ENCODE measurements at places on chromosomes 13 and 19.

DNA sequence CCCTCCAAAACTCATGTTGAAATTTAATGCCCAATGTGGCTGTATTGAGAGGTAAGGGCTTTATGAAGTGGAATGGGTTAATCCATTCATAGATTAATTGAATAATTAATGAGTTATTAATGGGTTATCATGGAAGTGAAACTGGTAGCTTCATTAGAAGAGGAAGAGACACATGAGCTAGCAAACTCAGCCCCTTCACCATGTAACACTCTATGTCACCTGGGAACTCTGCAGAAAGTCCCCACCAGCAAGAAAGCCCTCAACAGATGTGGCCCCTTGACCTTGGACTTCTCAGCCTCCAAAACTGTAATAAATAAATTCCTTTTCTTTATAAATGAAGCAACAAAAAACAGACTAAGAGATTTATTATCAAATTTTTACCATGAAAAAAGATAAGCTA, 223.5 kb downstream of the KLF12 start:
- no peak for DNase-seq

DNA sequence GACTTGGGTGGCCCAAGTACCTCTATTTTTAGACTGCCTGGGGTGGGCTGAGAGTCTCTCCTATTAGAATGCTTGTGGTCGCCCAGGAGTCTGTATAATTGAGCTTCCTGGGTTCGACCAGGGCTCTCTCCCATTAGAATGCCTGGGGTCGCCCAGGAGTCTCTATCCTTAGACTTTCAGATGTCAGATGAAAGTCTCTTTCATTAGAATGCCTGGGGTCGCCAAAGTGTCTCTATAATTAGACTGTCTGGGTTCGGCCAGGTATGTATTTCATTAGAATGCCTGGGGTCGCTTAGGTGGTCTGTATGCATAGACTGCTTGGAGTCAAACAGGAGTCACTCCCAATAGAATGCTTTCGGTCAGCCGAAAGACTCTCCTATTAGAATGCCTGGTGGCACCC, 1471.7 kb downstream of the UQCRFS1 start:
- no peak for DNase-seq

DNA sequence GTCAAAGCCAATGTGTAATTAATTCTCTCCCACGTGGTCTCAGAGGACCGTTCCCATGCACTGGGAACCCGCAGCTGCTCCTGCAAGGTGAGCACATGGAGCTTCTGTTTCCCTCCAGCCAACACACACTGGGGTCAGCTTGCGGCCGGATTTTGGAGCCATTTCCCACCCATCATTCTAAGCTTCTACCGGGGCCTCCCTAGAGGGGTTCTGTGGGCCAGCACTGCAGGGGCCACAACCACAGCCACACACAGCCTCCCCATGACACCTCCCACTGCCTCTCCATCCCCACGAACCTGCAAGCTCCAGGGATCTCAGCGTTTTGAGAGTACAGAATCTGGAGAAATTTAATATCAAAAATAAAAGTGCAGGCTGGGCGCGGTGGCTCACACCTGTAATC, 120.7 kb upstream of the SOX1 start:
- DNase-seq, result no peak

DNA sequence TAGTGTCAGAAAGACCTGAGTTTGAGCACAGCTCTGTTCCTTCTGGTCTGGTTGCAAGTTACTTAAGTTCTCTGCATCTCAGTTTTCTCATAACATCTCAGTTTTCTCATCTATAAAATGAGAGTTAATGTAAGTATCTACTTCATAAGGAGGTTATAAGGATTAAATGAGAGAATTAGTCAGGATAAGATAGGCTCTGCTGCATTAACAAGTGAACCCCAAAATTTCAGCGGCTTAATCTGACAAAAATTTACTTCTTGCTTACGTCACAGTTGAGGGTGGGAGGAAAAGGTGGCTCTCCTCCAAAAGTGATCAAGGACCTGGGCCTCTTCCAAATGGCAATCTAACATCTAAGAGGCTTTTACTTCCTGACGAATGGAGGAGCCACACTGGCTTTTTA, 31.5 kb upstream of the LRCH1 start:
- no peak for DNase-seq

DNA sequence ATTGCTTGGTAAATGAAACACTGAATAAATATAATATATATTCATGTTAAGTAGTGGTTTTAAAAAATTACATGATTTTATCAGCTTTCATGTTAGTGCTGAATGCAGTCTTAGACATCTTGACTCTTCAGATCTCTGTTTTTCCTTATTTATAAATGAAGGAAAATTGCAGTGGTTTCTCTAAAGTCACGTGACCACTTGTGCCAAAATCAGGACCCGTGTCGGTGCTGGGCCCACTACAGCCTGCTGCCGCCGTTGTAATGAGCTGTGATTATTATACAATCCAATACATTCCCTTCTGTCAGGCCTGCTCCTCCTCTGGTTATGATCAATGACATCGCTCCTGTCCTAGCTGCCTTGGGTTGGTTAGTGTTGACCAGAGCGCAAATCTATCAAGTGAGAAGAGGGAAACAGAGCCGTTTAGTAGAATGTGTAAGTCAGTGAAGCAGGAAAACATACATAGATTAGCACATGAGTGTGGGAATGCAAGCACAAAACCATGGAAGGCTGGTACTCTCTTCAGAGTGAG, 88.2 kb downstream of the AKAP11 start:
- no peak for DNase-seq

- no peak for DNase-seq
Measured at GRCh38 chr19:53076984-53077383, 26.2 kb downstream of the ZNF160 start.

GRCh38 chr19:11010041-11010440, 49.2 kb downstream of the SMARCA4 start:
- no peak for DNase-seq

GRCh38 chr13:43537124-43537523, 249.6 kb downstream of the ENOX1 start:
- DNase-seq, result no peak

GRCh38 chr19:45376045-45376724, 5.8 kb upstream of the ERCC2 start:
- DNase-seq, result no peak

DNA sequence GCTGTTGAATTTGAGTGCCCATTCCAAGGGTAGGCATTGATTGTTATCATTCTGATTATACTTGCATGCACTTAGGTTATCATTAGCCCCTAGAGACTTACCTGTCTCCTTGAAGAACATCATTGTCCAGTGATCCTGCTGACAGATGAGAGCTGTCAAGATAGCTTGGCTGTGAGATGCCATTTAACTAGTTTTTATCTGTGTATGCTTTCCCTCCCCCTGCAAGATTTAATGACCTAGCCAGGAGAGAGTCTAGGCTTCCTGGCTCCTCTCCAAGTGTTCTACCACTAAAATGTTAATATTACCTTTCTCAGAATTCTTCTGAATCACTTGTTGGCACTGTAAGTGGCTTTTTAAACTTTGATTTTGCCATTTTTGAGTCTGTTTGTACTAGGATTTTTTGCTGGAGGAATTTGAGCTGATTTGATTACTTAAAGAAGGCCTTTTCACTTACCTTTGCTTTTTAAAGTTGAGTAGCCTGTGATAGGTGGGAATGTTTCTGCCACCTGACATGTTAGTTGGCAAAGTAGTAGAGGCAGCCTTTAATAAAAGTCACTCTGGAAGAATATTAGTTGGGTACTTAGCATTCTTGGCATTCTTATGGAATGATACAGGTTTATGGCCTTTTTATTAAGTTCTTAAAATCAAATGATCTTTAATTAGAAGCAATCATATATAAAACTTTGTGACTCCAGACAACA, 41.1 kb downstream of the ARHGAP35 start:
- no peak for DNase-seq

DNA sequence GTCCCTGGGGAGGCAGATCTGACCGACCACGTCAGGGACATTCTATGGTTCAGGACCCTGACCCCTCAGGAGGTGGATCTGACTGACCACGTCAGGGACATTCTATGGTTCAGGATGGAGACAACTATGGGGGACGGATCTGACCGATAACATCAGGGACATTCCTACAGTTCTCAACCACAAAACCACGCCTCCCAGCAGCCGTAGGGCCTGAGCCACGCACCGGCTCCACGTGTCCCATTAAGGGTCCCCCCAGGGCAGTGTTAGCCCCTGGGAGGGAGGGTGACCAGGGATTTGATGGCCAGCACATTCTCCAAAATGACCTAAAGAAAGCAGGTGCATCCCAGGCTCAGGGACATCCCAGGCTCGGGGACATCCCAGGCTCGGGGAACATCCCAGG, 49.0 kb upstream of the C13orf46 start:
- DNase-seq, result no peak

GRCh38 chr19:14563989-14564651, 7.7 kb downstream of the NDUFB7 start:
- DNase-seq, result no peak

GRCh38 chr13:43831088-43831487, 44.3 kb upstream of the ENOX1 start:
- DNase-seq, result no peak

DNA sequence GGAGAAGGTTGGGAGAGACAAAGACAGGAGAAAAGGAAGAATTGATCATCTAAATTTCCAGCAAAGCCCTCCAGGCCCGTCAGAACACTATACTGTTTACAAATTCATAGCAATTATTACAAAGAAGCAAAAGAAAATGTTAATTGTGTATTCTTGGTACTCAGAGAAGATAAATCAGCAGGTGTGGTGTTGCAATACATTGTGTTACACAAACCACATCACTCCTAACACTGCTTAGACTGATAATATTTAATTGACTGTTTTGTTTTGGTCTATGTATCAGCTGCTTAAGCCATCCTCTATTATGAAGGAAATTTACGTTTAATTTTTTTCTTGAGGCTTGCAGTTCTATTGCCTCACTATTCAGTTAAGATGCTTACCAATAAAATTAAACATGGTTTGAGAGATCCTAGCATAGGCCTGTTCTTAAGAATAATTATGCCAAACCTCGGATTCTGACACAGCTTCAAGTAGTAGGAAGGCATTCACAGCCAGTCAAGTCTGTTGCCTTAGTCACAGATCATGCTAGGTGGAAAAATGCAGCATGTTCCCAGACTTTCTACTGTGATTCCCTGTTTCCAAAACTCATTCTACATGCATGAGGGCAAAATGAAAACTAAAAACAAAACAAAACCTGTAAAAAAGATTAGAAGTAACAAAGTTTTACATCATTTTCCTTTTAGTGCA, 129.2 kb downstream of the TBC1D4 start:
- no peak for DNase-seq

DNA sequence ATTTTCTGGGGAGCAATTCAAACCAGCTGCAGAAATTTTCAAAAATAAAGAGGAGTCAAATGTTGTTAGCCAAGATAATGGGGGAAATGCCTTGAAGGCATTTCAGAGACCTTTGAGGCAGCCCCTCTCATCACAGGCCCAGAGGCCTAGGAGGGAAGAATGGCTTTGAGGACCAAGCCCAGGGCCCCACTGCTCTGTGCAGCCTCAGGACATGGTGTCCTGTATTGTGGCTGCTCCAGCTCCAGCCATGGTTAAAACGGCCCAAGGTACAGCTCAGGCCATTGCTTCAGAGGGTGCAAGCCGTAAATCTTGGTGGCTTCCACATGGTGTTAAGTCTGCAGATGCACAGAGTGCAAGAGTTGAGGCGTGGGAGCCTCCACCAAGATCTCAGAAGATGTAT, 32.1 kb downstream of the NEK5 start:
- DNase-seq, result no peak

GRCh38 chr13:50126263-50126992, 111.2 kb downstream of the KCNRG start:
- DNase-seq, result no peak

GRCh38 chr19:32460476-32460875, 54.9 kb downstream of the DPY19L3 start:
- DNase-seq, result no peak

GRCh38 chr13:90933097-90933826, 414.2 kb upstream of the MIR17HG start:
- no peak for DNase-seq

DNA sequence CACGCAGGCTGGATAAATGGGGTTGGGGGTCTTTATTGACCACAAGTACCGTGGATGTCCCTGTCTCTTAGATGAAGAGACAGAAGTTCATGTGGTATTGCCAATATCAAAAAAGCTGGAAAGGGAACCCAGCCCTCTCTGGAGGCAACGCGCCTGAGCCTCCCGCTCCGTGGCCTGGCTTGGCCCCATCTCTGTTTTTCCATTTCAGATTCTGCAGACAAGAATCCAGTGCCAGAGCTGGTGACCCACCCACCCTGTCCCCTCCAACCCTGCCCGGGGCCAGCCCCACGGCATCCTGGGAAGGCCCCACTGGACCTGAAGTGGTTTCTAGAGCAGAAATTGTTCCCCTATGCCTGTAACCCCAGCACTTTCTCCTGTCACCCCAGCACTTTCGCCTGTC, 57.7 kb downstream of the PTPRS start:
- DNase-seq, result no peak

DNA sequence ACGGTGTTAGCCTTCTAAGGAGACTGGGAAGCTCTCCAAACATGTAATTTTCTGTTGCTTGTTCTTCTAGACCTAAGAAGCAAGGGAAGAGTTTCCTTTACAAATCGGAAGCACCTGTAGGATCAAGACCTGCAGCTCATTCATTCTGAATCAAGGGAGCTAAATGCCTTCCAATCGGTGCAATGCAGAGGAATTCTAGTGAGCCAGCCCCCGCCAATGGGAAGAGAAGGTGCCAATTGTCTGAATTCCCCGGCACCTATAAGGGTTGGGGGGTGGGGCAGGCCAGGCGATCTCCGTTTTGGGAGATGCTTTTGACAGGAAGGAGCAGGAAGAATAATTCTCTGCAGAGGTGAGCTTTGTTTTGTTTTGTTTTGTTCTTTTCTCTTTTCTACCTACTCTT, 7.1 kb upstream of the NLRP13 start:
- no peak for DNase-seq

DNA sequence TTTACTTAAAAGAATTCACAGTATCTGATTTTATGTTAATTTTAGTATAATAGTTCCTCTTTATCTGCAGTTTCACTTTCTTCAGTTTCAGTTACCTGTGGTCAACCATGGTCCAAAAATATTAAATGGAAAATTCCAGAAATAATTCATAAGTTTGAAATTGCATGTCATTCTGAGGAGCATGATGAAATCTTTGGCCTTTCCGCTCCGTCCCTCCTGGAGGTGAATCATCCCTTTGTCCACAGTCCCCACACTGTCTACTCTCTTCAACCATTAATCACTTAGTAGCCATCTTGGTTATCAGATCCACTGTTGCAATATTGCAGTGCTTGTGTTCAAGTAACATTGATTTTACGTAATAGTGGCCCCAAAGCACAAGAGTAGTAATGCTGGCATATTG, 26.9 kb downstream of the SLITRK6 start:
- no peak for DNase-seq

DNA sequence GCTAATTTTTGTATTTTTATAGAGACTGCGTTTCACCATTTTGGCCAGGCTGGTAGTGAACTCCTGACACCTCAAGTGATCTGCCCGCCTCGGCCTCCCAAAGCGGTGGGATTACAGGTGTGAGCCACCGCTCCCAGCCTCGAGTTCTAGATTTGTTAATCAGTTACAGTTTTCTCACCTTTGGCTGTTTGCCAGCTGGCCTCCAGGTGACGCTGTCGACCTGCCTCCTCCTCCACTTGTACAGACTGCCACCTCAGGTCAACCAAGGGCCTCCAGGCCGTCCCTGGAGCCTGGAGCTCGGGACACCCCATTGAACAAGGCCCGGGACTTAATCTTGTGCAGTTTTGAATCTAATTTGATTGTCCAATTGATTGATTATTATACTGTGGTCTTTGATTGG, 45.5 kb downstream of the IER2 start:
- DNase-seq, result no peak

GRCh38 chr19:1690699-1691307, 38.4 kb upstream of the TCF3 start:
- peak; percentile 47 for DNase-seq
